Fibroblast of the conjunctiva (primary cell): ENCODE measurements at places on chromosomes 13 and 19.

DNA sequence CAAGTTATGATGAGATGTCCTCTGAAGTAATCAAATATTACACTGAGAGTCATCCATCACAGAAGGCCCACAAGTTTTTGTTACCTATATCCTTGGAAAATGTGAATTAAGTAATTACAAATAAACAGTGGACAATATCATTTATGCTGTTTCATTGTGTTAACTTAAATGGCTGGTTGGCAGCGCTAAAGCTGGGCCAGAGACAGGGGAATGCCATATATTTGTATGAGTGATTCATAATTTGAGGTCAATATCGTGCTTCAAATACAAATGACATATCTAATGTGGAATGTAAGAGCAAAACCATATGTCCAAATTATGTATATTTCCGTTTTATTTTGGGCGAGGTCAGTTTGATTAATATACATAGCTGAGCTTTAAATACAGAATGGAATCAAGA, 1556.2 kb downstream of the SLITRK5 start:
- DNase-seq: no peak

GRCh38 chr13:98489446-98490194, 87.3 kb downstream of the STK24 start:
- no peak for DNase-seq

DNA sequence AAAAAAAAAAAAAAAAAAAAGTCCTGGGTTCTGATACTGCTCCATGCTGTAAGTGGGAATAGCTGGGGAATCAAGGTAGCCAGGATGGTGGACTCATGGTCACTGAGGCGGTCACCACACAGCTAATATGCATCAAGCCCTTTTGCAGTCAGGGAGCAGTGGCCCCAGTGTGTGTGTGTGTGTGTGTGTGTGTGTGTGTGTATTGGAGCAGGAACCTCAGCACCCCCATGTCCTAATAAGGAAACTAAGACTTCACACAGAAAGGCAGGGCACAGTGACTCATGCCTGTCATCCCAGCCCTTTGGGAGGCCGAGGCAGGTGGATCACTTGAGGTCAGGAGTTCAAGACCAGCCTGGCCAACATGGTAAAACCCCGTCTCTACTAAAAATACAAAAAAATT, 12.0 kb downstream of the B3GNT3 start:
- no peak for DNase-seq

DNA sequence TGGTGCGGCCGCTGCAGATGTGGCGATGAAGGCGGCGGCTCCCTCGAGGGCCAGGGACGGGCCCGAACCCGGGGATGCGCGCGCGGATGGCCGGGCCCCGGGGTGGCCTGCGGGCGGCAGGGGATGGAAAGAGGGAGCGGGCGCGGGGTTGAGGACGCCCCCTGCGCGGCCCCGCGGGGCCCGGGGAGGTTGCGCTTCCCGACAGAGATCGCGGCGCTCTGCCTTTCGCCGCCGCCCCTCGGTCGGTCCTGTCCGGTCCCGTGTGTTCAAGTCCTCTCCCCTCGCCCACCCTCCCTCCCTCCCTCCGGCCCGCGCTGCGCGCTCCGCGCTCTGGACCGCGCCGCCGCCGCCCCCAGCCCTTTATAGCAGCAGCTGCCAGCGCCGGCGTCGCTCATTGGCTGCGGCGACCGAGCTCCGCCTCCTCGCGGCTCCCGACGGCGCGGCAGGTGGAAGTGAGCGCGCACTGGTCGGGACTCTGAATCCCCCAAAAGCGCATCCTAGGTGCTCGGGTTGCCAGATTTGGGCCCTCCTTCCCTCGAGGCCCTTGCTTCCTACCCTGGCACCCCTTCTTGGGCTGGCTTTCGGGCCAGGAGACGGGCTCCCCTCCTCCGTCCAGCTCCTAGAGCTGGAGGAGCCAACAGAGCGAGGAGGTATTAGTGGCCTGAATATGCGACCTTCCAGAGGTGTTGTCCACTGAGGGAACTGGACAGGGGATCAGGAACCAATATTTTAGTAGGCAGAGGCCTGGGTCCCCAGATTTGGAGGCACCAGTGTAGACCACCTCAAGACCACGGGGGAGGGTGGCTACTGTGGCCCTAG, at the start of gene ELAVL3:
ELAVL3 (minus strand) TSS at position 332 of the 819 bp plus-strand sequence. CDS start 438 bp downstream, outside the sequence.
- DNase-seq: no peak

DNA sequence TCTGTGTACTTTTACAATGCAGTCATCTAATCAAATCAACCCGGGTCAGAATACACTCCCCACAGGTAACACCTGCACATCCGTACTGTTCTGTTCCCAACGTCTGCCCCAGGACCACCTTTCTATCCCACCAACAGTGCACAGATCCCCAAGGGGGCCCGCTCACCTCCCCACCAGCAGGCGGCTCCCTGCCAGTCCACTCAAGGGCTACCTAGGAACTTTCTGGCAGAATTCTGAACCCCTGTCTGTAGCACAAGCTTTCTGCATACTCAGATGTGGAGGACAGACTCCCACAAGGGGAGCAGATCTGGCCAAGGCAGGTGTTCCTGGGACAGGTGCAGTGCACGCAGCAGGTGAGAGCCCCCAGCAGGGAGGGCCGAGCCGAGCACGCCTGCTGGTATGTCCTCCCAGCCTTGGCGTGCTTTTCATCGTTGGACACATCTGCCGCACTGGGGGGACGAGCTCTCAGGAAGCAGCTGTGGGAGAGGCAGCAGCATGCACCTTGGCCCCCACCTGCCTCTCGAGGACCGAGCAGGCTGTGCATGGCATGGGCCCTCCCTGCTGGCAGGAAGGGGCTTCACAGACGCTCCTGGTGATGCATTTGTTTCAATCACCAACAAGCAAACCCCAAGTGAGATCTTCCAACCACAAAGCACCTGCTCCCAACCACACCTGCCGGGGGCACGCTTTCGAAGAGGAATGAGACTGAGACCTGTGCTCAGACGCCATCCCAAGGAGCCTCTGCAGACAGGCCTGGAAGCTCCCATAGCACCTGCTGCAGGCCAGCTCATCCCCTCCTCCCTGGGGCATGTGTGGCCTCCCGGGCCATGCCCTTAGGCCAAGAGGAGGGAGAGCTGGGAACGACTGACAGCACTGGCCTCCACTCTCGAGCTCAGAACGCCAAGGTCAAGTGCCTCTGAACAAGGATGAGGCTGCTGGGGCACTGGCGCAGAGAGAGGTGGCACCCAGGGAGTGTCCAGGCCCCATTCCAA, 35.9 kb downstream of the RAB20 start:
- no peak for DNase-seq

- no peak for DNase-seq
Observed at GRCh38 chr13:95568131-95568530, 15.6 kb downstream of the CLDN10 start.

DNA sequence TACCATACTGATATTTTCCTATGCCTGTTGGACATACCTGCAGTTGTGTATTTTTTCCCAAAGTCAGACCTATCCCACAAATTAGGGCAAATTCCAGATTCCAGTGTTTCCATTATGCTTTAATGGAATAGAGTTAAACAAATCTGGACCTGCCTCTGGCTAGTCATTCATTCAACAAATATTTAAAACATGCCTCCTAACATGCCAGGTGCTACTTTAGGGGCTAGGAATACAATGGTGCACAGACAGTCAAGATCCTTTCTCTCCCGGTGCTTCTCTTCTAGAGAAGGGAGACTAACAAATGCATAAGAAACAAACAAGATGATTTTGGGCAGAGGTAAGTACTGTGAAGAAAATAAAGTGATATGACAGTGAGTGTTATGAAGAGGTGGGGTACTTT, 7.5 kb upstream of the WDFY2 start:
- DNase-seq: no peak

DNA sequence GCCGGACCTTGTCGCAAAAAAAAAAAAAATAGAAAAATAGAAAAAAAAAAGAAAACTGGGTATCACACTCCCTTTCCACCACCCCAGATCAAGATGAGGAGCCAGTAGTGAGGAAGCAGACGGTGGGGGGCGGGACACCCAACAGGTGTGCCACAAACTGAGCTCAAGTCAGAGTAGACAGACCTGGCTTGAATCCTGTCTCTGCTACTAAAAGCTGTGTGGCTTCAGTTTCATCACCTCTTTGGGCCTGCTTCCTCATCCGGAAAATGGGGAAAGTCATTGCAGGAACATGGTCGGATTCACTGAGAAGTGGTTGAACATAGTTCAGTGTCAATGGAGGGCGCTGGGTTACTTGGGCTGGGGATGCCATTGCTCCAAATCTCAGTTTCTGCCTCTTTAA, 2.9 kb downstream of the HIF3A start:
- DNase-seq: no peak

GRCh38 chr19:51771376-51772130, 10.6 kb downstream of the FPR2 start:
- DNase-seq: no peak

DNA sequence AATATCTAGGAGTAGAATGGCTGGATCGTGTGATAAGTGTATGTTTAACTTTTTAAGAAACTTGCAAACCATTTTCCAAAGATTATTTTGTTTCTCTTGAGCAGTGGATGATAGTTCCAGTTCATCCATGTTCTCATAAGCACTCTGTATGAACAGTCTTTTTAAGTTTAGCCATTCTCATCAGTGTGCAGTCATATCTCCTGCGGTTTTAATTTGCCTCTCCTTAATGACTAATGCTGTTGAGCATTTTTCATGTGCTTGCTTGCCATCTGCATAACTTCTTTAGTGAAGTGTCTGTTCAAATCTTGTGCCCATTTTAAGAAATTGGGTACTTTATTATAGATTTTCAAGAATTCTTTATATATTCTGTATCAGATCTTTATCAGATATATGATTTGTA, 58.6 kb downstream of the WASF3 start:
- DNase-seq: no peak

GRCh38 chr19:16370641-16371391, 46.2 kb downstream of the KLF2 start:
- no peak for DNase-seq

DNA sequence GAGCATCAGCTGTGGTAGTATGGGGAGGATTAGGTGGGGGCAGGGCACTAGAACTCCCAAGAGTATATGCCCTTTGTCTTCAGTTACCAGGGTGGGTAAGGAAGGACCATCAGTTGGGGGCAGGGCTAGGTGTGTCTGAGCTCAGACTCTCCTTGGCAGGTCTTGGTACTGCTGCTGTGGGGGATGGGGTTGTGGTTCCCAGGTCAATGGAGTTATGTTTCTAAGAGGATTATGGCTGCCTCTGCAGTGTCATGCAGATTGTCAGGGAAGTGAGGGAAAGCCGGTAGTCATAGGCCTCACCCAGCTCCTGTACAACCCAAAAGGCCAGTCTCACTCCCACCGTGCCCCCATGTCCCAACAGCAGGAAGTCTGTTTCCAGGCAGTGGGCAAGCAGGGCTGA, 8.8 kb upstream of the ZNF578 start:
- no peak for DNase-seq
